ENCODE measurements at places on chromosomes 2 and 18.

DNA sequence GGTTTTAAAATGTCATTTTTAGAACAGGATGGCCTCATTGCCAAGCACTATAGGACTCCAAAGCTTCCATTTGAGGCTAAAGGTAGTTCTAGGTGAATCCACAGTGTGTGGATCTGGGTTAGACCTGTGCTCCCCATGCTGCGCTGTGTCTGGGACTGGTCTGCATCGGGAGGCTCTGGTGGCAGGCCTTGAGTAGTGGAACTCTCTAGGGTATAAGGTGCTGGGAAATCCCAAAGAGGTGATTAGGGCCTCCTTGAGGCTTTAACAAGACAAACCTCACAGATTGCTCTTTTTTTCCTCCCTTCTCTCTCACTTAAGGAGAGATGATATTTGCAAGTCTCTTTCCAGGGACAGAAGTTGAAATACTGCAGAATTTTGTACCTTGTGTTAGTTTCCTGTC is 9.3 kb downstream of the SEC11C start:
- DNase-seq: no peak

- no peak for DNase-seq
Measured at GRCh38 chr18:36389027-36389426, 91.5 kb downstream of the FHOD3 start.

DNA sequence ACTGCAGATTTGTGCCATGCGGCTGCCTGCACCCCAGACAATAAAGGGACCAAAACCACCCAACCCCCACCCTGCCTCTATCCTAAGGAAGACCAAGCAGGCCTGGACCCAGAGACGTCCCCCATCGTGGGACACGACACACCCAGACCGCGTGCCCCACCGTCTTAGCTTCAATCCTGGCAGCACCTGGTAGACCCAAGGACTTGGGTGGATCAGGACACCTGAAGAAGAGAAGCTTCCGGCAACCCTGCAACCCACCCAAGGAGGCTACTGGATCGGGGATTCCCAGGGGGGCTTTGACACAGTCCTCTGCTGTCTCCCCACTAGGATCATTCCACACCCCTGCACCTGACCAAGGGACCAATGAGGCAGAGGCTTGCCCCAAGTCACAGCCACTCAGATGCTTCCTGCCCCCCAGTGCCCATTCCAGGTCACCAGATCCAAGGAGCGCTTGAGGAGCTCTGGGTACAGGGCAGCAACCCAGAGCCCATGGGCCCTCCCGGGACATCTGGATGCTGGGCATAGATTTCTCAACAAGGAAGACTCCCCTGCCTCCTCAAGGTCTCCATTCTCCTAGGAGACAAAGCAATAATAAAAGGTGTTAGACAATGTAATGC is 3.6 kb downstream of the ALPI start:
- DNase-seq: no peak

- no peak for DNase-seq
Measured at GRCh38 chr18:70046207-70046606, 98.5 kb upstream of the CD226 start.

GRCh38 chr2:33496150-33496549 is 19.7 kb downstream of the RASGRP3 start:
- DNase-seq: no peak

- no peak for DNase-seq
Measured at GRCh38 chr2:111099402-111099801, 21.3 kb upstream of the BCL2L11 start.

DNA sequence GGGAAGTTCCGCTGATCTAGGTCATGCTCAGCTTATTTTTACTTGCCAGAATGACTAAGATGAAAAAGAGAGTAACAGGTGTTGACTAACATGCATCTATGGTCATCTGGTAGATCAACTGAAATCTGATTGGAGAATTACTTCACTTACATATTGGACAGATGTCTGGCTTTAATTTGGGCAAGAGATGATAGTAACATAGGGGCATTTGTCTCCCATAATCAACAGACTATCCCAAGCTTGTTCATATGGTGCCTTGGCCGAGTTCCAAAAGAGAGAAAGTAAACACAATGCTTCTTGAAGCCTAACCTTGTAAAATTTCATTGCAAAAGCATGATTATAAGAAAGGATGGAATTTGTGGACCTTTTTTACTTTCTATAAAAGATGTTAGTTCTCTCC is 503.7 kb downstream of the ADCYAP1 start:
- no peak for DNase-seq

DNA sequence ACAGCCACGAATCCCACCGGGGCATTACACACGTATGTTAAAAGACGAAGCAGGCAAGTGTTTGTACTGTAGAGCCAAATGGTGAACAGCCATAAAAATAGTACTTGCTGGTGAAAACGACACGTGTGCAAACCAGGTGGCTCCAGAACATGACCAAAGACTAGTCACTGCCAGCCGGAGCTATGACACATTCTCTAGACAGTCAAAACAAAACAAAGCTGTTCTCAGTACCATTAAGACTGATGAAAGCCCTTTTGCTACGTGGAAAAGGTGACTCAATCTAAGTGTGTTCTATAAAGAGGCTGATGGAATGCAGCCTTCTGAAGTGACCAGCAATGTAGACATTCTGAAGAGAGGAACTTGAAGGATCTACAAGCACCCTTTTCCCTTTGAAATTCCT is 367.7 kb upstream of the NETO1 start:
- no peak for DNase-seq

DNA sequence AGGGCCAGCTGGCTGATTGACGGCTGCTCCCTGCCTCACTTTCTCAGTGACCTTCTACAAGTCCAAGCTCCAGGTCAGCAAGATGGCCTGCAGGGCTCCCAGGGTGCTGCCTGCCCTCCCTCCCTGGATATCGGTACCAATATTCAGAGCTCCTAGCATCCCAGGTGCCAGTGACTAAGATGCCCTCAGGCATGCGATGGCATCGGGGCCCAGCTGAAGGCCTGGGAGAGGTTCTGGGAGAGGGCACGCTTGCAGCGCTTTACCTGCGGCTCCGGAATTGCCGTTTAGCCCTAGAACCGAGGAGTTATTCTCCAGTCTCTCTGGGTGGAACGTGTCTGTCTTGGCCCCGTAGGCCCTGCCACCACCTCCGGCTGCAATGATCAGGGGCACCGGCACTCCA is 116.8 kb downstream of the CLIP4 start:
- no peak for DNase-seq

DNA sequence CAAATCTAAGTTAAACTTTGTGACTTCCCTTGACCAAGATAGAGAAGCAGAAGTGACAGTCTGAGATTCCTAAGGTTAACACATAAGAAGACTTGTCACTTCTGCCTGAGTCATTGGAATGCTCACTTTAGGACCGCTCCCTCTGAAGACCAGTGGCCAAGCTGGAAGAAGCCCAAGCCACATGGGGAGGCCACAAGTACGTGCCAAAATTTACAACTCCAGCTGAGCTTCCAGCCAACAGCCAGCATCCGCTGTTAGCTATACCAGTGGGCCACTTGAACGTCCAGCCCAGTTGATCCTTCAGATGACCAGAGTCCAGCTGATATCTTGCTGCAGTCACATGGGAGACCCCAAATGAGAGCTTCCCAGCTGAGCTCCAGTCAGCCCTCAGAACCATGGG is 18.1 kb upstream of the ANTXR1 start:
- no peak for DNase-seq

GRCh38 chr2:240457223-240458043 is 22.0 kb downstream of the GPC1 start:
- DNase-seq: no peak

DNA sequence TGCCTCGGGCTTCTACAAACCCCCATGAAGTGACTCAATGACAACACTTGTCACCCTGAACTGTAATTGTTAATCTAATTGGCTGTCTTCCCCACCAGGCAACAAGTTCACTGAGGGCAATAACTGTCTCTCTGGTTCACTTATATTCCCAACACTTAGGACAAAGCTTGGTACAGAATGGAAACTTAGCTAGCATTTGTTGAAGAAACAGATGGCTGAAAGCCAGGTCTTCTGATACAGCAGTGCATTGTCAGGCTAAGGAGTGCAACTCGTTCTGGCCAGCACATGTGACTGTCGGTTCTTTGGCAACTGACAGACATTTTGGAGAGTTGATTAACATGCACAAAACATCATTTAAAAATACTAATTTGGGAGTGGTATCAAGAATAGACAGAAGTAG is 14.6 kb upstream of the DNAJC27 start:
- no peak for DNase-seq
